Right atrium auricular region (tissue), 2 donors: ENCODE measurements at places on chromosomes 4 and X.

DNA sequence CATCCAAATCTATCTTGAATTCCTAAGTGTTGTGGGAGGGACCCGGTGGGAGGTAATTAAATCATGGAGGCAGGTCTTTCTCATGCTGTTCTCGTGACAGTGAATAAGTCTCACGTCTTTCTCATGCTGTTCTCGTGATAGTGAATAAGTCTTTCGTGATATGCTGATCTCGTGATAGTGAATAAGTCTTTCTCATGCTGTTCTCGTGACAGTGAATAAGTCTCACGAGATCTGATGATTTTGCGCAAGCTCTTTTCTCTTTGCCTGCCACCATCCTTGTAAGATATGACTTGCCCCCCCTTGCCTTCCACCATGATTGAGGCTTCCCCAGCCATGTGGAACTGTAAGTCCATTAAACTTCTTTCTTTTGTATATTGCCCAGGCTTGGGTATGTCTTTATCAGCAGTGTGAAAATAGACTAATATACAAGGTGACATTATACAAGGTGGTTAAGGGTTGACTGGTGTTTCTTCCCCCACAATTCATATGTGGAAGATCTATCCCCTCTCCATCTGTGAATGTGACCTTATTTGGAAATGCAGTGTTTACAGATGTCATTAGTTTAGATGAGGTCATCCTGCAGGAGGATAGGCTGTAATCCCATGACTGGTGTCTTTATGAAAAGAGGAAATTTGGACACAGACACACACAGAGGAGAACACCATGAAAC, 27.6 kb downstream of the ARSD start:
- no peaks in the 10 kb centered on the region for H3K36me3 ChIP-seq
- H3K27me3 ChIP-seq = no peaks in the 10 kb centered on the region
- no peak overlapping the region for H3K4me3 ChIP-seq
- DNase-seq = no peak
- H3K4me1 ChIP-seq = no peaks in the 10 kb centered on the region
- H3K27ac ChIP-seq = no peak overlapping the region

DNA sequence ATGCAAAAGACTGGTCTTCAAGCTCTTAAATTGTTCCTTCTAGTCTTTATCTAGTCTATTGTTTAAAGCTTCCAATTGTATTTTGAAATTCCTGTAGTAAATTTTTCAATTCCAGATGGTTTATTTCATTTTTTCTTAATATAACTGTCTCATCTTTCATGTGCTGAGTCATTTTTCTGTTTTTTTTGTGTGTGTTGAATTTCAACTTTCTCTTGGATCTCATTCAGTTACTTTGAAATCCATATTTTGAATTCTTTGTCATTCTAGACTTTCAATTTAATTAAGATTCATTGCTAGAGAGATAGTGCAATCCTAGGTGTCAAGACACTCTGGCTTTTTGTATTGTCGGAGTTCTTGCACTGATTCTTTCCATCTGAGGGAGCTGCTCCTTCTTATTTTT, 128.0 kb upstream of the PRKG2 start:
- no peaks in the 10 kb centered on the region for H3K4me1 ChIP-seq
- H3K27me3 ChIP-seq = no peaks in the 10 kb centered on the region
- H3K4me3 ChIP-seq = no peak overlapping the region
- H3K27ac ChIP-seq = no peak overlapping the region
- H3K36me3 ChIP-seq = no peaks in the 10 kb centered on the region

GRCh38 chrX:68462653-68463052, 29.4 kb upstream of the OPHN1 start:
- no peaks in the 10 kb centered on the region for H3K4me1 ChIP-seq
- H3K4me3 ChIP-seq = no peak overlapping the region
- no peak for DNase-seq
- no peak overlapping the region for H3K27ac ChIP-seq
- no peaks in the 10 kb centered on the region for H3K27me3 ChIP-seq

DNA sequence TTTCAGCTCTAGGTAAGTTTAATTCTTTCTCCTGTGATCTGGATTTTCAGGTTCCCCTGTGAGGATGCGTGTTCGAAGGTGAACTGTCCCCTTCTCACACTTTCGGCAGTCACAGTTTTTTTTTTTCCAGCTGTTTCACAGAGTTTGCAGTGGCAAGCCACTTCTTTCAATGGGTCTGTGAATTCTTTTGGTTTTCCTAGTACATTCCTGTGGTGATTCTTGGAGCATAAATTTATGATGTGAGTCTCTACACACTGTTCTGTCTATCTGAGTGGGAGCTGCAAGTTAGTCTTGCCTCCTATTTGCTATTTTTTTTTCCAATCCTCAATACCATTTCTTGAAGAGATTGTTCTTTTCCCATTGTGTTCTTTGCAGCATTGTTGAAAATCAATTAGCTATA, 595.5 kb downstream of the RAPGEF2 start:
- H3K4me1 ChIP-seq = no peaks in the 10 kb centered on the region
- no peak for DNase-seq
- H3K27me3 ChIP-seq = no peaks in the 10 kb centered on the region
- H3K36me3 ChIP-seq = no peaks in the 10 kb centered on the region
- no peak overlapping the region for H3K27ac ChIP-seq

GRCh38 chr4:29588617-29589016, 1131.6 kb upstream of the PCDH7 start:
- no peak overlapping the region for H3K27ac ChIP-seq
- H3K27me3 ChIP-seq = no peaks in the 10 kb centered on the region

GRCh38 chr4:18566970-18567799, 545.6 kb upstream of the LCORL start:
- H3K4me3 ChIP-seq = no peak overlapping the region
- H3K36me3 ChIP-seq = no peaks in the 10 kb centered on the region
- H3K27ac ChIP-seq = no peak overlapping the region
- H3K4me1 ChIP-seq = no peaks in the 10 kb centered on the region
- no peak for DNase-seq
